ENCODE measurements at places on chromosomes 2 and 18.

DNA sequence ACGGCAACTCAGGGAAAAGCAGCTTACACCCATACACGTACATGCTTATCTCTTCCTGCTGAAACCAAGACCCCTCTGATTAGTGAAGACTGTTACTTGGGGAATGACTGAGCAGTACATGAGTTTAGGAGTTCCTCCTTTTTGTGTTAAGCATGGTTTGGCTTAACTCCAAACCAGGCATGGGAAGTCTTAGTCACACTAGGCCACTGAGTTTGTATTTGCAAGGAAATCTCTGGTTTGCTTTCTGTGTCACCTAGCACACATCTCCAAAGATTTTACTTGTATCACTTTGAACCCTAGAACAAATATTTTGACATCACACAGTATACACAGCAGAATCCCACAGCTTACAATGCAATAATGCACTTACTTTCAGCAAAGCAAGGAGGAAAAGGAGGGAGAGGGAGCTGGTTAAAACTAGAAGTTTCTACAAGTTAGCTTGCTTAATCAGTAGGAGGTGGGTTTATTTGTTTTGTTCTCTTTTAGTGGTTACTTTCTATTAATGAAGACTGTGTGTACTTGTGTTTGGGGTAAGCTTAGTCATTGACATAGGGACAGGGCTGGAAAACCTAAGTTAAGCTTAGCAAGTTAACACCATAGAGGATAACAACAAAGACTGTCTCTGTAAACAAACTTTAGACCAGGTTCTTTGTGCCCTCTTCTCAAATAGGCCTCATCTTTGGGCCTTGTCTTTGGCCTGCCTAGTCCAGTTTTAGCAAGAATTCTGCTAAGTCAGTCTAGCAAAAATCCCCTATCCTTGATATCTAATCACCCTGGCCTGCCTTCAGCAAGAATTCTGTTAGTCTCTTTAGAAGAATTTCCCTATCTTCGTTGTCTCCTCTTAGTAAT lies 219.4 kb downstream of the MREG start:
- DNase-seq: no peak

DNA sequence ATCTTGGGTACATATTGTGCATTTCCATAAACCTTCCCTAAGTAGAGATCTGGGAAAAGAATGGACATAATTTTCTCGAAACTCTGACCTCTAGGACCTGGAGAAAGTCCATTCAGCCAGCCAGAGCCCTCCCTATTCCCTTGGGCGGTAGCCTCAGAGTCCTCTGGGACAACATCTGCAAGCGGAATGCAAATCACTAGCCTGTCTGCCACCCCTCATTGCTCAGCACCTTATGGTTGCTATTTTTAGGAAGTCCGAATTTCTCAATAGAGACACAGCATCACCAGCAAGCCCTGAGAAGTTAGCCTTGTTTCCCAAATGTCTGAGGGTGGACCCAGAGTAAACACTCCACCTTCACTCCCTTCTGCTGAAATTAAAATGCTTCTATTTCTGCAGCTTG lies 17.6 kb upstream of the CD28 start:
- DNase-seq: peak; percentile 63

GRCh38 chr2:175743011-175743410 lies 259.1 kb downstream of the LNPK start:
- DNase-seq: no peak

GRCh38 chr2:177900082-177900481 lies 172.5 kb downstream of the PDE11A start:
- no peak for DNase-seq

- DNase-seq: no peak
Observed at GRCh38 chr2:7513834-7514233, 596.6 kb downstream of the RNF144A start.

GRCh38 chr2:37891846-37892435 lies 33.1 kb upstream of the RMDN2 start:
- no peak for DNase-seq

- no peak for DNase-seq
Observed at GRCh38 chr18:50518787-50519546, 40.9 kb upstream of the MAPK4 start.

- no peak for DNase-seq
Observed at GRCh38 chr18:36046898-36047297, 20.5 kb downstream of the RPRD1A start.

DNA sequence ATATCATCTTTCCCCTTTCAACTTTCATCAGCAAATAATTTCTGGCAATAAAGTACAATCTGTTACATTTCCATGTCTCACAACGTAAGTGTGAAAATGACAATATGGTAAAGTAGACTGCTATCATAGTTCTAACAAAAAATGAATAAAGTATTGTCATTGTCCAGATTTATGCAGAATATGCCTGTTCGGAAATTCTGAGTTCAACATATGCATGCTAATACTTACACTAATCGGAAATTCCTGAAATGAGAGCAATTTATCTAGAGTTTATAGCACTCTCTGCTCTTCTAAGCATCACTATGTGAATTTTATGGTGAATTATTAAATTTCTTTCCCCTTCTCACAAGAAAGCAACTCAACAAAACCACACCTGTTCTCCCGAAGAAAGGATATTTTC lies 8.1 kb downstream of the CWC22 start:
- no peak for DNase-seq

DNA sequence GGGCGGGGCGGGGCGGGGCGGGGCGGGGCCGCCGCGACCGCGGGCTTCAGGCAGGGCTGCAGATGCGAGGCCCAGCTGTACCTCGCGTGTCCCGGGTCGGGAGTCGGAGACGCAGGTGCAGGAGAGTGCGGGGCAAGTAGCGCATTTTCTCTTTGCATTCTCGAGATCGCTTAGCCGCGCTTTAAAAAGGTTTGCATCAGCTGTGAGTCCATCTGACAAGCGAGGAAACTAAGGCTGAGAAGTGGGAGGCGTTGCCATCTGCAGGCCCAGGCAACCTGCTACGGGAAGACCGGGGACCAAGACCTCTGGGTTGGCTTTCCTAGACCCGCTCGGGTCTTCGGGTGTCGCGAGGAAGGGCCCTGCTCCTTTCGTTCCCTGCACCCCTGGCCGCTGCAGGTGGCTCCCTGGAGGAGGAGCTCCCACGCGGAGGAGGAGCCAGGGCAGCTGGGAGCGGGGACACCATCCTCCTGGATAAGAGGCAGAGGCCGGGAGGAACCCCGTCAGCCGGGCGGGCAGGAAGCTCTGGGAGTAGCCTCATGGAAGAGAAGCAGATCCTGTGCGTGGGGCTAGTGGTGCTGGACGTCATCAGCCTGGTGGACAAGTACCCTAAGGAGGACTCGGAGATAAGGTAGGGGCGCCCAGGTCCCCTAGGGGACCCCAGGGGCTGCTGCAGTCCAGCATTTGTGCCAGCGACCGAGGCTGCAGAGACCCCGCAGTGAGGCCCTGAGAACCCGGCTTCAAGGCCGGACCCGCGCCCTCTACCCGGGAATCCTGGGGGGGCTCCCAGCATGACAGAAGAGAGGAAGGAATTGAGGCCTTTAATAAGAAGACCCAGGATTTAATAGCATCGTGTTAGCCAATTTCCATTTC lies at the start of gene KHK:
KHK (plus strand) TSS at position 49 of the 870 bp plus-strand sequence; CDS start at position 537, 488 bp downstream.
- DNase-seq: peak; percentile 75

DNA sequence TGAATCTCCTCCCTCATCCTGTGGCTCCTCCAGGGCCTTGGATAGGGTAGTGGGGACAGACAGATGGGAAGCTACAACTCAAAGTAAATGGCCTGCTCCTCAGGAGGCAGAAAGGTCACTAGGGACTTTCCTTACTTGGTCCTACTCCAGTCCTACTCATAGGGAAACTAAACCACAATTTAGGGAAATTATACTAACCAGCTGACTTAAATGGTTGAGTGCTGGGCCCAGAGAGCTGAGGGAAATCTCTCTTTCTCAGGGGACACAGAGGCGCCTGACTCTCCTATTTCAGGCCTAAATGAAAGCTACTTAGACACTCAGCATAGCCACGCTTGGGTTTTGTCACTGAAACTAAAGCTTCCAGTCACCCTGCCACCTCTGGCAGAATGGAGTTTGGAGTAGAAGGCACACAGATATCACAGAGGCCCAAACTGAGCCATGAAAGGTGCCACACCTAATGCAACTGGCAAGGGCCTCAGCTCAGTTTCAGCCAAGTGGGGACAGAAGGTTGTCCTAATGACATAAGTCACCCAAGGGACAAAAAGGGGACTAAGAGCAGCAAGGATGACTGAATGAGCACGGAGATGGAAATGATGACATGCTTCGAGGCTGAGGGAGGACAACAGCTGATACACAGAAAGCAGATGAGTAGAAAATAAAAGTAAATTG lies 24.0 kb downstream of the CERKL start:
- no peak for DNase-seq

- DNase-seq: no peak
Observed at GRCh38 chr2:60565472-60565871, 12.0 kb upstream of the BCL11A start.

DNA sequence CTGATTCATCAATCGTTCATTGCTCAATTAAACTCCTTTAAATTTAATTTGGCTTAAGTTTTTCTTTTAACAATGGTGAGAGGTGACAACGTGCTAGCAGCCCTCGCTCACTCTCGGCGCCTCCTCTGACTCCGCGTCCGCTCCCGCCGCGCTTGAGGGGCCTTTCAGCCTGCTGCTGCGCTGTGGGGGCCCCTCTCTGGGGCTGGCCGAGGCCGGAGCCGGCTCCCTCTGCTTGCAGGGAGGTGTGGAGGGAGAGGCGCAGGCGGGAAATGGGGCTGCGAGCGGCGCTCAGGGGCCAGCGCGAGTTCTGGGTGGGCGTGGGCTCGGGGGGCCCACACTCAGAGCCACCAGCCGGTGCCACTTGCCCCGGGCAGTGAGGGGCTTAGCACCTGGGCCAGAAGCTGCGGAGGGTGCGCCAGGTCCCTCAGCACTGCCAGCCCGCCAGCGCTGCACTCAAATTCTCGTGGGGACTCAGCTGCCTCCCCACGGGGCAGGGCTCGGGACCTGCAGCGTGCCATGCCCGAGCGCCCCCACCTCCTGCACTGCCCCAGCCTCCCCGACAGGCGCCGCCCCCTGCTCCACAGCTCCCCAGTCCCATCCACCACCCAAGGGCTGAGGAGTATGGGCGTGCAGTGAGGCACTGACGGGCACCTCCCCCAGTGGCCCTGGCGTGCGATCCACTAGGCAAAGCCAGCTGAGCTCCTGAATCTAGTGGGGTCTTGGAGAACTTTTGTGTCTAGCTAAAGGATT lies 19.6 kb downstream of the ANKMY1 start:
- no peak for DNase-seq

GRCh38 chr2:230932556-230933511 lies 7.8 kb upstream of the GPR55 start:
- no peak for DNase-seq
